ENCODE measurements at places on chromosomes 1 and 21.
A peak's percentile ranks its signal among the peaks of the same experiment; 100 is the strongest.

DNA sequence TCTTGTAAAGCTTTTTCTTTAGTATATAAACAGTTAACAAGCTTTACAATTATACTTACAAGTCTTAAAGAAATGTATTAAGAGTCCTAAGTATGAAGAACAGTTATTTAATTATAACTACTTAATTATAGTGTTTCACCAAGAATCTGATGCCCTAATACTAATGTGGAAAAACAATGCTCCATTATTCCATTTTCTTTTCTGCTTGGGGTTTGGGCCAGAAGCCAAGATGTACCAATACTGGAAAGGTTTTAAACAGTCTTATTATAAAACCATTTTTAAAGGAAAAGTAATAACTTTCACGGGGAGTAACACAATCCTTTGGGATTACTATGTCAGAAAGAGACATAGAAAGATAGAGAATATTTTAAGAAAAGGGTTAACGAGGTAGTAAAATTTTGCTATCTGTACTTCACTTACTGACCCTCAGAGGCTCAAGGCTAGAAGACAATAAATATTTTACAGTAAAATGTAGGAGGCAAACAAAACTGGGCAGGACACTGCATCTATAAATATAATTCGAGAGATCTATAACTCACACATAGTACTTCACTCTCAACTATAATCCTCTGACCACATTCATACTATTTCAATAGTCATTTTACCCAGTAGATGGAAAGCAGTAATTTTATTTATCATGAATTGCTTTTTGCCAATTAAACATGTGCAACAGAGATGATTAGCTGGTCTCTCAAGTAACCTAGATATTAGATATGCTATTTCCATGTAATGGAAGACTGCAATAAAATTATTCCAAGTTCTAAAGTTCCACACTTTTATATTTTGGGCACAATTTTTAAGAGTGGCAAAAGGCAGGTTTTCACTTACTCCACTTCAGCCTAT lies 63.9 kb downstream of the LTN1 start:
- DNase-seq, result no peak

DNA sequence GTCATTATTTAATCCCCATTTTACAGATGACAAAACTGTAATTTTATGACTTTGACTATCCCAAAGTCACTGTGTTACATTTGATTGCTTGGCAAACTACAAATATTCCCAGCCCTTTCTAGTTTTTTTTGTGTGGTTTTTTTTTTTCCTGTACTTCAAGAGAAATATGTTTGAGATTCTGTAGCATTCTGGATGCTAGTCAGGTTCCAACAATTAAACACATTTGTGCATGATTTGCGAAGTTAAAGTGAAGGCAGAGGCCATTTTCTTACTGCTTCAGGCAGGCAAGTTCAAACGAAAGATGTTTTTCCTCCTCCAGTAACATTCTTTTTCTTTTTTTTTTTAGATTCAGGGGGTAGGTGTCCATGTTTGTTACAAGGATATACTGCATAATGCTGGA lies 107.9 kb upstream of the SERTAD4 start:
- DNase-seq, result no peak

- DNase-seq, result no peak
These were observed 19.7 kb upstream of the DYNLT5 start for GRCh38 chr1:66732407-66733166.

- DNase-seq, result no peak
These were observed 511 bp downstream of the NDC1 start for GRCh38 chr1:53837646-53837923.

GRCh38 chr1:13798120-13798519 lies 98.1 kb downstream of the PRDM2 start:
- no peak for DNase-seq

- no peak for DNase-seq
These were observed 267.0 kb downstream of the KCTD3 start for GRCh38 chr1:215833941-215834729.

GRCh38 chr1:39076127-39076798 lies 50.1 kb downstream of the NDUFS5 start:
- DNase-seq, result no peak

DNA sequence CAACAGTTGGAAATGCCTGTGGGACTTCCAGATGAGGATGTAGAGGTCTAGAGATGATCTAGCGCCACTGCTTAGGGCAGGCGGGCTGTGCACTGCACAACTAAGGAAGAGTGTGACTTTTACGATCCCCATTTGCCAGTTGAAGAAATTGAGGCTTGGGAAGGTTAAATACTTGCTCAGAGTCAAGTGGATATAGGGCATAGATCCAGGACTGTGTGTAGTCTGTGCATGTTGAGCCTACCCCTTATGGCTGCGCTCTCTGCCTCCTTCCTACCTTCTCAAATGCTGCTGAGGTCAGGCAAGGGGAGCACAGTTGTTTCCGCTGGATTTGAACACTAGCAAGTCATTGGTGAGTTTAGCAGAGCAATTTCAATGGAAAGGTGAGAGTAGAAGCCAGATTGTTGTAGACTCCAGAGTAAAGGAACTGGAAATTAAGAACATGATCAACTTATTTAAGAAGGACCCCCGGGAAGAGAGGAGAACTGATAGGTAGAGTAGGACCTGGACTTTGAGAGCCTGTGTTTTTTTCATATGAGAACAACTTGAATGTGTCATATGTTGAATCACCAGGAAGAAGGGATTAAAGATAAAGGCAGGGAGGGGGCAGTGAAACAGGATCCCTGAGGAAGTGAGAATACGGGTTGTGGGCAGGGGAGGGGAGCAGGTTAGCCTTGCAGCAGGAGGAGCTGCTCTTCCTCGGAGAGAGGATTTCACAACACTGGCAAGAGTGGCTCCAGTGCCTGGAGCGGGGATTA lies 2.7 kb downstream of the CAPN2 start:
- no peak for DNase-seq

DNA sequence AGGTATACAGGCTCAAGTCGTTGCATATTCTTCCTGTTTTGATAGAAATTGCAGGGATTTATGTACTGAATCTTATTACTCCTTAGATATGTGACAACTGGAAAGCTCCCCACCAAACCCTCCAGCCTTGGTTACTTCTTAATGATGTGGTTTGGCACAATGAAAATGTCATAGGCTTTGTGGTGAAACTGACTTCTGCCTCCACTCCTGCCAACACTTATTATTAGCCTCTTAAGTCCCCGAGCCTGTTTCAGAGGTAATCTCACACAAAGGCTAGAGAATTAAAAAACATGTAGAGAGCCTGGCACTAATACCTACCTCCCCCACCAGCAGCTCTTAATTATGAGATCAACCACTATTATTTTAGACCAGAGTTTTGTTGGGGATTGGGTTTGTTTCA lies 4.2 kb downstream of the COX20 start:
- DNase-seq, result no peak

DNA sequence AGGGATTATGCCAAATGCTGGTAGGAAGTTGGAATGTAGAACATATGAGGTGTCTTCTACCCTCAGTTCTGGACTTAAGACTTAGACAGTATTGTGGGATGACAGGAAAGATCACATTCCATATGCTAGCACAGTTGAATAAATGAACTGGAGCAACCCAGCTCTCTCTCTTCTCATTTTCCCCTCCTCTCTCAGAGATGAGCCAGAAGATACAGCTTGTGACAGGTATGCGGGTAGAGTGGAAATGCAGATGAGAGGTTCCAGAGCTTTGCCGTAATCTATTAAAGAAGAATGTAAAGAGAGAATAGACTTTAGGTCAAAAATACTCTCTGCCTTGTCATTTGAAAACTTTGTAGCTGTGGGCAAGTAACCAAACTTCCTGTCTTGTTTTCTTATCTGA lies 32.5 kb upstream of the HMCN1 start:
- no peak for DNase-seq

GRCh38 chr1:64516803-64517568 lies 47.1 kb downstream of the CACHD1 start:
- DNase-seq, result no peak

GRCh38 chr1:215777370-215777925 lies 210.3 kb downstream of the KCTD3 start:
- DNase-seq, result no peak

- no peak for DNase-seq
These were observed 19.1 kb downstream of the PROX1 start for GRCh38 chr1:214006845-214007244.

GRCh38 chr1:38667626-38668025 lies 191.9 kb downstream of the RRAGC start:
- DNase-seq, result no peak

GRCh38 chr1:27868932-27869718 lies 3.2 kb upstream of the THEMIS2 start:
- peak; percentile 36 for DNase-seq

- no peak for DNase-seq
These were observed 45.3 kb downstream of the SETD4 start for GRCh38 chr21:36015045-36015444.

GRCh38 chr1:14836426-14837140 lies 238.1 kb downstream of the KAZN start:
- no peak for DNase-seq

GRCh38 chr1:228837817-228838716 lies 102.8 kb downstream of the RHOU start:
- DNase-seq, result no peak

DNA sequence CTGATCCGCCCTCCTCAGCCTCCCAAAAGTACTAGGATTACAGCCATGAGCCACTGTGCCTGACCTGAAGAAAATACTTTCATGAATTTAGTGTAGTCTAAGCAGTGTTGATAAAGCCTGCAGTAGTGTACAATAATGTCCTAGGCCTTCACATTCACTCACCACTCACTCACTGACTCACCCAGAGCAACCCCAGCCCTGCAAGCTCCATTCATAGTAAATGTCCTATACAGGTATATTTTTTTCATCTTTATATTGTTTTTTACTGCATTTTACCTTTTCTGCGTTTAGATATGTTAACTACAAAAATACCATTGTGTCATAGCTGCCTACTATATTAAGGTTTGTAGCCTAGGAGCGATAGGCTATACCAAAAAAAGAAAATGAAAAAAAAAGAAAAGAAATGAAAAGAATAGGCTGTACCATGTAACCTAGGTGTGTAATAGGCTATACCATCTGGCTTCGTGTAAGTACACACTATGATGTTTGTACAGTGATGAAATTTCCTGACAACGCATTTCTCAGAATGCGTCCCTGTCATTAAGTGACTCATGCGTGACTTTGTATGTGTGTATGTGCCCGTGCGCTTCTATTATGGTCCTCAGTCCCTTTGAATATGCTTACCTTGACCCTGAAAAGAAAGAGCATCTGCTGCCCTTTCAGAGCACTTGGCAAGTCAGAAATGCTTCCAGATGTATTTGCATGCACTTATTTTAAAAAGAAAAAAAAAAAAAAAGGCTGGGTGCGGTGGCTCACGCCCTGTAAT lies 9.2 kb upstream of the SLAMF8 start:
- no peak for DNase-seq

- peak; percentile 59 for DNase-seq
These were observed 1.7 kb downstream of the IRF2BP2 start for GRCh38 chr1:234608025-234608910.

DNA sequence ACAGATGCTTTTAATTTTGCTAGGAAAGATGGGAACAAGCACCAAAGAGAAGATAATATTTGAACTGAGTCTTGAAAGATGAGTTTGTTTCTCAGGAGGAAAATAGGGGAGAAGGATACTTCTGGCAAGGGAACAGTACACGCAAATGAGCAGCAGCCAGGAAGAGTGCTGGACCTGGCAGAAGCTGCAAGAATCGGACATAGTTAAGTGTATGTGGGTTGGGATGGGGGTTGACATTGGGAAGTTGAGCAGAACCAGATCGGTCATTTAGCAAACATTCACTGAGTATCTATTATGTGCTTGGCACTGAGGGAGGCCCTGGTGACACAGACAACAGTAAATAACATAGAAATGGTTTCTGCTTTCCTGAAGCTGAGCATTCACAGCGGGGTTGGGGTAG lies 198.8 kb downstream of the PLPP3 start:
- DNase-seq, result no peak

- no peak for DNase-seq
These were observed 29.6 kb upstream of the AGL start for GRCh38 chr1:99820546-99820945.

- no peak for DNase-seq
These were observed 57.9 kb upstream of the IRF2BP2 start for GRCh38 chr1:234667600-234668576.

DNA sequence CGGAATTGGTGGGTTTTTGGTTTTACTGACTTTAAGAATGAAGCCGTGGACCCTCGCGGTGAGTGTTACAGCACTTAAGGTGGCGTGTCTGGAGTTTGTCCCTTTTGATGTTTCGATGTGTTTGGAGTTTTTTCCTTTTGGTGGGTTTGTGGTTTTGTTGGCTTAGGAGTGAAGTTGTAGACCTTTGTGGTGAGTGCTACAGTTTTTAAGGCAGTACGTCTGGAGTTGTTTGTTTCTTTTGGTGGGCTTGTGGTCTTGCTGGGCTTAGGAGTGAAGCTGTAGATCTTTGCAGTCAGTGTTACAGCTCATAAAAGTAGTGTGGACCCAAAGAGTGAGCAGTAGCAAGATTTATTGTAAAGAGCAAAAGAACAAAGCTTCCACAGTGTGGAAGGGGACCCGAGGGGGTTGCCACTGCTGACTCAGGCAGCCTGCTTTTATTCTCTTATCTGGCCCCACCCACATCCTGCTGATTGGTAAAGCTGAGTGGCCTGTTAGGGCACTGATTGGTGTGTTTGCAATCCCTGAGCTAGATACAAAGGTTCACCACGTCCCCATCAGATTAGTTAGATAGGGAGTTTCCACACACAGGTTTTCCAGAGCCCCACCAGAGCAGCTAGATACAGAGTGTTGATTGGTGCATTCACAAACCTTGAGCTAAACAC lies 20.9 kb downstream of the HENMT1 start:
- no peak for DNase-seq

GRCh38 chr1:30686236-30686935 lies 37.0 kb downstream of the MATN1 start:
- no peak for DNase-seq

DNA sequence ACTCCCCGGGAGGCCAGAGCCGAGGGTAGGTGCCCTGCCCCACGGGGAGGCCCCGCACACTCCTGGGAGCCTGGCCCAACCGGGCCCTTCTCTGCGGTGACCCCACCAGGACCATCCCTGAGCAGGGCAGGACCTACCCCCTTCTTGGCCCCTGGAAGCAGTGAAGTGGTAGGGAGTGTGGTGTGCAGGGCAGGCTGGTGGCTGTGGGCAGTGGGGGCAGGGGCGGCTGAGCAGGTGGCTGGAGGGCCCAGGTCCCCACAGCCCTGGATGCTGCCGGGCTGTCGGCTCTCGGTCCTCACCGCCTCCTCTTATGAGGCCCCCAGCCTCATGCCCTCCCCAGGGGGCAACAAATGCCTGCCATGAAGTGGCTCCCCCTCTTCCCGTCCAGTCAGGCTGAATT lies 19.5 kb downstream of the PLCH2 start:
- no peak for DNase-seq

- no peak for DNase-seq
These were observed 6.8 kb upstream of the PDZK1IP1 start for GRCh38 chr1:47196622-47197021.

- no peak for DNase-seq
These were observed 4.0 kb upstream of the ZBTB18 start for GRCh38 chr1:244046907-244047611.

- DNase-seq, result no peak
These were observed 936 bp upstream of the UBXN11 start for GRCh38 chr1:26307363-26307781.

DNA sequence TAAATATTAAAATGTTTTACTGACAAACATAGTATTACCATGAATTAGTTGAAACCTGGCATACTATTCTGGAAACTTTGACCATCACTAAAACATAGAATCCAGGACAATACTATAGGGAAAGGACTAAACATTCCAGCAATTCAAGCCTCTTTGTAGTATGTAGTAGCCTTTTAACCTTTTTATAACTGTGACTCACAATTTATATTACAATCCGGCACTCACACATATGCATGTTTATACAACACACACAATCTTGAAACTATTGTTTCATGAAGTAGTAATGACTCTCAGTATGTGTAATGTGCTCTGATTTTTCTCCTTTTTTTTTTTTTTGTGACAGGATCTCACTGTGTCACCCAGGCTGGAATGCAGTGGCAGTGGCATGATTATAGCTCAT lies 64.3 kb downstream of the ANKRD13C start:
- DNase-seq, result no peak
